ENCODE measurements at places on chromosomes 4 and X. TPM values are rescaled to one million over a fixed set of nuclear protein-coding genes. Genes with fewer than 3 reads are reported as not detected.

GRCh38 chr4:32824336-32824735 lies 2104.2 kb downstream of the PCDH7 start:
- no peak for DNase-seq

DNA sequence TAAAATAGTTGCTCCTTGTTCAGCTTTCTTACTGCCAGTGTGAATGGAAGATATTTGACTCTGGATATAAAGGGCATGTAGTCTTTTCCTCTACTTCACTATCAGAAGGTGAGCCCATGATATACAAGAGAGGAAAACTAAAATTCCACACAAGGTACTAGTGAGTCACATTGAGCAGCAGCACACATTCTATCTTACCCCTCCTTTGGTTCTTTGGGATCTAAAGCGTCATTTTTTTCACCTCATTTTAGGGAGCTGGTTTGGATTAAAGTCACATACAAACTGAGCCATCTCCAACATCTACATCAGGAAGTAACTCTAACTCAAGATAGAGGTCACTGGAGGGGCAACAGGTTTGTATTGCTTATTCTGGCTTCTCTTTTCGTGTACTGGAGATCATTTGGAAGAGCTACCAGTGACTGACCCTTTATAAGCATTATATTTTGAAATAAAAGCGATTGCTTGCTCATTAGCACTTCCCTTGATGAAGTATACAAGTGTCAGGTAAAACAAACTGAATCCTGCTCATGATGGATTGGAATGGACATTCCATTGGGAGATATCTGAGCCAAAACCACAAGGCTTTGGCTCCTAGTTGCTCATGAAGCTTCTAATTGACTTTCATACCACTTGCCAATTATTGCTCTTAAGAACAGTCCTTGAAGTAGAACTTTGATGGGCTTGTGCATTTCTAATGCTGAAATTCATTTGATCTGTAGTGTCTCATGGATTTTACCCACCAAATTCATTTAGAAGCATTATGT lies 124.1 kb downstream of the SPCS3 start:
- DNase-seq, result no peak

DNA sequence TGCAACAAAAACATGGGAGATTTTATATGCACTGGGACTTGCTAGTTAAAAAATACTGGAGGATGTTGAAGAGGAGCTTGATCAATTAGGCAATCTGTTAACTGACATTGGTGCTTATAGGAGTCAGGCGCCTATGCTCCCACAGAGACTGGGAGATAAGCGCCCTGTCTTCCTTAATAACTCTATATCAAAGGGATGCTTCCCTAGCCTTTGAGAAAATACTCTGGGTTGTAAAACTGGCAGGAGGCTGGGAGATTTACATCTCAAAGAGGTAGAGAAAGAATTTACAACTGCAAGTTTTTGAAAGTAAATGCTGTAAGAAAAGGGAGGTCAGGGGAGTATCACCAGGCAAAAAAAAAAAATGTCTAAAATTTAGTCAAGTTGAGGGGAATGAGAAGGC lies 325.4 kb downstream of the PCDH10 start:
- no peak for DNase-seq

DNA sequence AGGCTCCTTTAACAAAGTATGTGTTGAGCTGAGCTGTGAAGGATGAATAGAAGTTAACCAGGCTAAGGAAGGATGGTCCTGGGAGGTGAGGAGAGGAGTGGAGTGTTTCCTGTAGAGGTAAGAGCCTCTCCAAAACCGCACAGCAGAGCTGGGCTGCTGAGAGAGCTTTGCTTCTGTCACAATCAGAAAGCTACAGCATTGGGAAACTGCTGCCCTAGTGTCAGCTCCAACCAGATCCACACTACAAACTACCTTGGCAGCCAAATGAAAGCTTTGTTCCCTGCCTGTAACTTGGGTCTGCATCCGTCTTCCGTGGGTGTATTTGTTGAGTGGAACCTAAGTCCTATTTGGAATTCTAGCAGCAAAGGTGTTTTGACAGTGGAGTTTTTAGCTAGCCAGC lies 91.8 kb downstream of the REPS2 start:
- no peak for DNase-seq

Gene PABPC4L
- 0.71 TPM for total RNA-seq

Gene AFM
- not detected for total RNA-seq

Gene SSX3
- not detected for total RNA-seq

Gene LARP1B
- 41.7 TPM for total RNA-seq

All from upper lobe of left lung (tissue), 6 donors.